Endothelial cell of coronary artery (primary cell): ENCODE measurements at places on chromosomes 11 and 22. TPM values are rescaled to one million over a fixed set of nuclear protein-coding genes. Genes with fewer than 3 reads are reported as not detected.

ZC3H12C gene
- 10.8 and 13.6 TPM in 2 replicates for total RNA-seq

FRMD8 gene
- 57.5 and 58.2 TPM in 2 replicates for total RNA-seq

HSPB2 gene
- 0.28 TPM in 1 of 2 replicates, not detected in the other for total RNA-seq

CCDC87 gene
- total RNA-seq: 0.18 and 0.28 TPM in 2 replicates

MEI1 gene
- 0.56 and 0.81 TPM in 2 replicates for total RNA-seq

FAM180B gene
- 0.09 TPM in 1 of 2 replicates, not detected in the other for total RNA-seq

SERHL2 gene
- 1.3 and 1.4 TPM in 2 replicates for total RNA-seq
